Islet precursor cell (in vitro differentiated cells): ENCODE measurements at places on chromosomes 3 and 15.

- no peak for DNase-seq
Observed at GRCh38 chr3:36893137-36893557, 51.7 kb downstream of the TRANK1 start.

GRCh38 chr3:136612512-136612911 lies 139.7 kb downstream of the STAG1 start:
- DNase-seq, result no peak

GRCh38 chr15:66803749-66804148 lies 101.7 kb downstream of the SMAD6 start:
- no peak for DNase-seq

- DNase-seq, result no peak
Observed at GRCh38 chr3:35257641-35258040, 381.7 kb upstream of the ARPP21 start.

- no peak for DNase-seq
Observed at GRCh38 chr15:37691911-37692310, 242.5 kb upstream of the TMCO5A start.
